Stimulated activated CD4-positive, alpha-beta T cell treated with anti-CD3 and anti-CD28 coated beads, TNF-alpha, amount 100 ng/mL, for 24 hours (primary cell): ENCODE measurements at places on chromosomes 5 and 9.

- DNase-seq: no peak
Observed at GRCh38 chr9:87307848-87308247, 189.8 kb upstream of the DAPK1 start.

GRCh38 chr9:34206561-34206960 is 27.7 kb downstream of the UBAP1 start:
- no peak for DNase-seq

- DNase-seq: no peak
Observed at GRCh38 chr5:139692679-139693308, 44.6 kb downstream of the CXXC5 start.

DNA sequence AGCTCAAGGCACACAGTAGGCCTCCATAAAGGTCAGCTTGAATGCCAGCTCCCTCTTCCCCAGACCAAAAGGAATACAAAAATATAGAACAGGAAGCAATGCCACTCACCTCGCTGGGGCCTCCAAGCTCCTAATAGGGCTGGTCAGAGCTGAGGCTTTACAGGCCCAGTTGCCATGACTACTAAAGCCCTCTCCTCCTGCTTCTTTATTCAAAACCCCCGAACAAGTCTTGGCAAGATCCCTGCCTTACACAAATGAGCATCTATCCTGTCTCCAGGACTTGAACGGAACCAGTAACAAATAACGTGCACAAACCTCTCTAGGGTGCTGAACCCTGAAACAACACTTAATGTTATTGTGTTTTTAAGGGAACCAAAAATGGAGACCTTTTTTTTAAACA is 136.3 kb downstream of the SIL1 start:
- DNase-seq: no peak

DNA sequence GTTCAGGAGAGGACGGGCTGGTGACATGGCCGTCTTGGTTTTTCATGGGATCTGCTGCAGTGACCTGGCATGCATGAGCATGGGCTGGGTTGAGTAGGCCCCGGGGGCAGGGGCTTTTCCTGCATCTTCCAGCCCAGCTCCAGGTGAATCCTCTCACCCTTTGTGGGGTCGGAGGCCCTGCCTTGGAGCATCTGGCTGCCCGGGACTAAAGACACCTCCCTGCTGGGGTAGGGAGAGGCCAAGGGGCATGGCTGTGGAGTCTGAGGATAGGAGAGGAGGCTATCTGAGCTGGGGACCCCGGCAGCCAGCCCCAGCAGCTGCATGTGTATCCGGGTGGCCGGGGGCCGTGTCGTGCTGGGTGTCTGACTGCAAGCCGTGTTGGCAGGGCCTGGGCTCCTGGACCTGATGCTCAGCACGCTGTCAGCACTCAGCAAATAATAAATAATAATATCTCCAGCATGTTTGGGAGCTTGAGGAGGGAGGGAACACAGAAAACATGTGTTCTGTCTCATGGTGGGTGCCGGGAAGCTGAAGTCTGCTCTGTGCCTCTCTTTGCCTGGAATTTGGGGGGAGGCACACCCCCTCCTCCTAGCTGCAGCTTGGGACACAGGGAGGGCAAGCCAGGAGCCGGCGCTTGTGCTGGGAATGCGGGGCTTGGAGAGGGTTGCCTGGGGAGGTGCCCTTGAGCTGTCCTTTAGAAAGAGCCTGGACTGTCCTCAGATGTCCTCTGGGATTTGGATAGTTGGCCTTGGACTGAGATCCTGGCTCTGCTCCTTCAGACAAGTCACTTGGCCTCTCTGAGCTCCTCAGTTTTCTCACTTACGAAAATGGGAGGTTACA is 28.4 kb upstream of the PITX1 start:
- DNase-seq: no peak

DNA sequence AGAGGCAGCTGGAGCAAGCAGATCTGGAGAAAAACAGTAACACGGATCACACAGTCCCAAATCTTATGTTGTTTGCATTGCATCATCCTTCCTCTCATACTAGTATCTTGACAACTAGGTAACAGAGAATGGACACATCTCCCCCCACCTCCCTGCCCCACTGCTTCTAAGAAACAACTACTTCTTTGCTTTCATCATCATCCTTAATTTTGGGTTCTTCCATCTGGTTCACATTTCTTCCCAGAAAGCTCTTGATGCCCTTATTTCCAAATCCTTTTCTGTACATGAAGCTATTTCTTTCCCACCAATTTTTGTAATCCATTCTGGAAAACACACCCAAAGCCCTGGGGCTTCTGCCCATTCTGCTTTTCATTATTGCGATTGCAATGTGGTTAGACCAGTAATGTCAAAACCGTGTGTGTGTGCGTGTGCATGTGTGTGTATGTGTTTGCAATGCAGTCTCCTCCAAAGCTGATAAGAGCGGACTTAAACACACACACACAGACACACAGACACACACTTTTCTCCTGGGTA is 254.7 kb upstream of the SLC30A5 start:
- DNase-seq: no peak

DNA sequence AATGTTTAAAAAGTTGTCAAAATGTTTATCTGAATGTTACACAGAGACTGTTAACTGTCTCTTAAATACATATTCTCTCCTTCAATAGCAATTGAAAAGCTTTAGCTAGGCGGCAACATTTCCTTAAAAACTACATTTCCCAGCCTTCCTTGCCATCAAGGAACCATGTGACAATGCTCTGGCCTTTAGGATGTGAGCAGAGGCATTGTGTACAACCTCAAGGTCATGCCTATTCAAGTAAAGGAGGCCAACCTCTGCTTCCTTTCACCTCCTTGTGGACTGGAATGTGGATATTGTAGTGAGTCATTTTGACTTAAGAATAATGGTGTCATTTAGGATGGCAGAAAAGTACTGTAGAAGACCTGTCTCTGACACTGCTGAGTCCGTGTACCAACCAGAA is 23.7 kb upstream of the MROH2B start:
- DNase-seq: no peak

- DNase-seq: no peak
Observed at GRCh38 chr5:149841851-149842793, 102.5 kb downstream of the PDE6A start.

DNA sequence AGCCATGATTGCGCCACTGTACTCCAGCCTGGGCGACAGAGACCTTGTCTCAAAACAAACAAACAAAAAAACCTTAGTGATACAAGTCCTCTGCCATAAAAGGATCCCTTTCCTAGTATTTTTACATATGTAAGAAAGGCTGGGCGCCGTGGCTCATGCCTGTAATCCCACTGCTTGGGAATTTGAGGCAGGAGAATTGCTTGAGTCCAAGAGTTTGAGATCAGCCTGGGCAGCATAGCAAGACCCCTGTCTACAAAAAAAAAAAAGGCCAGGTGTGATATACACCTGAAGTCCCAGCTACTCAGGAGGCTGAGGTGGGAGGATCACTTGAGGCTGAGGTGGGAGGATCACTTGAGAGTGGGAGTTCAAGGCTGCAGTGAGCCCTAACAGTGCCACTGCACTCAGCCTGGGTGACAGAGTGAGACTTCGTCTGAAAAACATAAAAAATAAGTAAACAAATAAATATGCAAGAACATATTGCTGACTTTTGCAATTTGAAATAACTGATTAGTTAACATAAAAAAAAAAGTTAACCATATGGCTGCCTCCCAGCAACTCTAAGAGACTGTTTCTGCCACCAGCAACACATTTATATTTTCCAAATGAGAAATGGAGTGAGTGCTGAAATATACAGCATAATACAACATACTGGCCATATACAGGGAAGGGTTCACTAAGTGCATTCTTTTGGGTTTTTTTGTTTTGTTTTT is 6.9 kb downstream of the ZNF367 start:
- no peak for DNase-seq

GRCh38 chr5:78727786-78728761 is 79.5 kb upstream of the LHFPL2 start:
- no peak for DNase-seq

GRCh38 chr5:178499352-178499751 is 90.8 kb downstream of the COL23A1 start:
- no peak for DNase-seq

DNA sequence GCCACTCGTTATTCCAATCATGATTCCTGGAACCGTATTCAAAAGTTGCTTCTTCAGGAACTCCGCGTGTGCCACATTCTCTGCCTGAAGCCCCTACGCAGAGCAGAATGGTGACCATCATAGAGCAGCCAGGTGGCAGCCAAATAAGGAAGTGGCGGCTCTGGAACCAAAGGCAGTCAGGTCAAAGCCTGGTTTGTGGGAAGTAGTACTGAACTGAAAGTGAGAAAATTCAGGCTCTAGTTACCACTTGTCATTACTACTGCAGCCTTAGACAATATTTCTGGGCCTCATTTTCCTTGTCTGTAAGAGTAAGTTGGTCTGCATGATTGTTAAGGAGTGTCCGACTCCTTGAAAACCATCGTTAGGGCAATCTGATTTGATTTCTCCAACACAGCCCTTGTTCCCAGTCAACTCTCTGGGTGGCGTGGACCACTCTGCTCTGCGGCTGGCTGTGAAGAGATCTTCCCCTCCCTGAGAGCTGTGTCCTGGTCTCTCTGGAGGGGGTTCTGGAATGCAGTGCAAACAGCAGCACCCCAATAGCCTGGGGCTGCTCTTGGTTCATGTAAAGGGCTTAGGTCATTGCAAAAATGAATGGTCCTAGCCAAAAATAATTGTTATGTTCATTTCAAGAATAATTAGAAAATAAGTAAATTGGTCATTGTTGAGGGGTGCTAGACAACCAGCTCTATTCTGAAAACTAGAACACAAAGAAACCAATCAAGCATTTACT is 102.4 kb downstream of the MED27 start:
- no peak for DNase-seq

DNA sequence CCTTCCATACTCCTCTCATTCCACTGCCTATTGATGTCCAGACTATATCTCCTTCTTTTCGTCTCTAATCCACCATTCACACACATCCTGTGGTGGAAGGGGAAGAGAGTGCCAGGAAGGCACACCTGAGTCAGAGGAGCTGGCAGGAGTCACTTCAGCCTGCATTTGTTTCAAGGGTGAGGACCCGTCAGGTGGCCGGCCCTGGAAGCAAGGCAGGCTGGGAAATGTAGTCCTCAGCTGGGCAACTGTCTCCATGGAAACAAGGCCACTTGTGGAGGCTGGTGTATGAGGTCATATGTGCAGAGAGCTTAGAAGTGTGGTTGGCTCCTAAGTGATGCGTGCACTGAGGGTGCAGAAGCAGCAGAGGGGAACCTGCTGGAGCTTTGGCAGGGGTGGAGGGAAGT is 278.4 kb downstream of the NSG2 start:
- no peak for DNase-seq

DNA sequence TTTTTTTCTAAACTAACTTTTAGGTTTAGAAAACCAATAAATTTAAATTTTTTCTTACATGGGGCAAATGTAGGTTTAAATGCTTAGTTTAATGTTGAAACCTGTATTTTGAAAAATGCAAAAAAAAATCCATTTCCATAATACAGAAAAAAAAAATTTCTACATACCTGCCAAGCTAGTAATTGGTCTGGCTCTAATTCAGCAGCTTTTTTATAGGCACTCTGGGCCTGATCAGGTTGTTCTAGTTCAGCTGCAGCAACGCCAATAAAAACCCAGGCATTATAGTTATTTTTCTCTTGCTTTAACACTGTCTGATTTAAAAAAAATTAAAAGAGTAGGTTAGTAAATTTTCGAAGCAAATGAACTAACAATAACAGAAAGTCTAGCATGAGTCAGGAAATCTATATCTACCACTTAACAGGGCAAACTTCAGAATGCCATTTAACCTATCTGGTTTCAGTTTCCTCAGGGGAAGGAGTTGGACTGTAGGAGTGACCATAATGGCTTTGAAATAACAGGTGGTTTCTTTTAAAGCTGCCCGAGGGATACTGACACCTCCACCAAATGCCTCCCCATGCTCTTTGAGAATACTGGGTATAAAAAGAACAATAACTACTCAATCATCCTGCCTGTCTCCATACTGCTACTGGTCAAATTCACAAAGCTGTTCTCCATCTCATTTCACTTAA is 11.6 kb downstream of the SKIC3 start:
- no peak for DNase-seq

DNA sequence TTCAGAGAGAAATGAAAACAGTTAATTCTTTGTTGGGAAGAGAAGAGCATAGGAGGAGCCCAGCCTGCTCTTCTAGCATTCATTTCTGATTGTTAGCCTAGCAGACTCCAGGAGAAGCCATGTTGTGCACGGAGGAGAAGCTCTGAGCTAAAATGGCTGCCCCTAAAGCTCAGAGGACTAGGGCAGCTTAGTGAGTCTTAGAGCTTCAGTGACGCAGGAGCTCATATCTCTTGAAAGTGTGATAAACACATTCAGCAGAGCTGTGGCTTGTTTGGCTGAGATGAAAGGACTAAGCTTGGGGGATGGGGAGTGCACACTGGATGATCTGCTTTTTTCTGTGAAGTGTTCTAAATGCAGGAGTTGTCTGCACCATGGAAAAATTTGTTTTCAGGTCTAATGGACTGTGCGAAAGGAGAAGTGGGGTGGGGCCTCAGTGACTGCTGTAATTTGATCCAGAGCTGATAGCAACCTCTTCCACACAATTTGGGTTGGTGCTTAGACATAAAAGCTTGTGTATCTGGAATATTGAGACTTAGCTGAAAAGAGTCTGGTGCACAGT is 58.5 kb downstream of the ZNF462 start:
- DNase-seq: no peak
